ENCODE measurements at places on chromosomes 7 and 10.

DNA sequence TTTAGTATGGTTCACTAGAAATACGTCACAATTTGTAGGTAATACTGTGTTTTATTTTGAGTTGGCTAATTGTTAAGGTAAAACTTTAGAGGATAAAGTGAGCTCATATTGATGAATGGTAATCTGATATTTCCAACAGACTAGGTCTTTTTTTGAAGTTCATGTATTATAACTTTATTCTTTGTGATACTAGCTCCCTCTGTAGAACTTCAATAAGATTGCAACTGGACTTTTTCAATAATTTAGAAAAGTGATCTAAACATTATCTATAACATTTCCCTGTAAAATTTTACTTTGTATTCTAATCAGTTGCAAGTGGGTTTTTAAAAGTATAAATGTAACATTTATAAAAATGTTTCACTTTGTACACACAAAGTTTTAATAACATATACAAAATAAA, 83.5 kb downstream of the ADK start:
- no peak for DNase-seq

GRCh38 chr7:114264023-114264422, 150.6 kb upstream of the FOXP2 start:
- no peak for DNase-seq

DNA sequence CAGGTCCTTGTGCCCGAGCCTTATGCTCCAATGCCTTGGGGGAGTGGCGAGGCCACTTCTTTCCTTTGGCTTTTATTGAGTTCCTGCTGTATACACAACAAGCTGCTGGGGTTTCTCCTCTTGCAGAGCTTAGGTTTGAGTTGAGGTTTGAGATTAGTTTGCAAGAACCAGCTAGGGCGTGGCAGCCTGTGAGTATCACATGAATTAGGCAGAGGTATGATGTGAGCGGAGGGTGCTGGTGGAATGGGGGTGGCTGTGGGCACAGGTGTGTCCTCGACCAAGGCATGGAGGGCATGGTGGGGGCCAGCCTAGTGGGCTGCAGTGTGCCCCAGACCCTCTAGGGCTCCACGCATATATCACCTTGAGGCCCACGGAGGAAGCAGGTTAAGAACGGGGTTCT, 123.3 kb downstream of the DOCK1 start:
- no peak for DNase-seq

DNA sequence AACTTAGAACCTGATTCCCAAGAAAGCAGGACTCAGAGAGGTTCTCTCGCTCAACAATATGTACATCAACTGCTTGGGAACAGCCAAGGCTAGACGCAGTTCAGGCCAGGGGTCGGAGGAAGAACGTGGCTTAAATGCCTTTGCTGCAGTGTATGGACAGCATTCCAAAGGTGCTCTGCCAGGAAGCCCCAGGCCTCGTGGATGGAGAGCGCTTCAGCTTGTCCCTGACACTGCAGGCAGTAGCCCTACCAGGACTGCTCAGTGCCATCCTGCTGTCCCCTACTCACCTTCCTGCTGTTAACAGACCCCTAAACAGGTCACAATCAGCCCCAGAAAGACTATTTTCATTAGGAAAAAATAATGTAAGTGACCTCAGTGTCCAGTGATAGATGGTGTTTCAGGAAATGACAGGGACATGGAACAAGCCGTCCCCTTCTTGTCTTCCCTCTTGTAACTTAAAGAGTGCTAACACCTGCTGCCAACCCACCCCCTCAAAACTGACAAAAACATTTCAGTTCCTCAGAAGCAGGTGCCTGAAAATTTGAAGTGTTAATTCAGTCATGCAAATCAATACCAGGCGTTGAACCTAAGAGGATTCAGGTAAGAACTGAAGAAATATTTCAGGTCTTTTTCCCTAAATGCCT, 16.5 kb downstream of the CREB3L2 start:
- DNase-seq = no peak

- peak; percentile 66 for DNase-seq
Observed at GRCh38 chr10:7409045-7409731, 1.6 kb downstream of the SFMBT2 start.

GRCh38 chr7:115099906-115100305, 178.0 kb downstream of the MDFIC start:
- no peak for DNase-seq

DNA sequence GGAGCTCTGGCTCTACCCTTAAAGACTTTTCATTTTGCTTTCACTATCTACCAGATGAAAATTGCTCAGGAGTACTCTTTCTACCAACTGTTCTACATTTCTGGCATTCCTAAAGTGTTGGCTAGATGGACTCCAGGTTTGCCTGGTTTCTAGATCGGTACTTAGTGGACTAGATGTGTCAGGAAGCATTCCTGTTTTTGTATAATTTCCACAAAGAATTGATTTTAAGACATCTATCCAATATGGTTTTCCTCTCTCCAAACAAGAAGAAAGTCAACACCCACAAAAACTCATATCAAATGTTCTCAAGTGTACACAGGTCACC, 157.7 kb downstream of the CHRM2 start:
- no peak for DNase-seq

GRCh38 chr10:114663626-114664025, 5.6 kb upstream of the ABLIM1 start:
- no peak for DNase-seq

GRCh38 chr7:135246191-135246825, 12.7 kb downstream of the STRA8 start:
- DNase-seq = no peak

DNA sequence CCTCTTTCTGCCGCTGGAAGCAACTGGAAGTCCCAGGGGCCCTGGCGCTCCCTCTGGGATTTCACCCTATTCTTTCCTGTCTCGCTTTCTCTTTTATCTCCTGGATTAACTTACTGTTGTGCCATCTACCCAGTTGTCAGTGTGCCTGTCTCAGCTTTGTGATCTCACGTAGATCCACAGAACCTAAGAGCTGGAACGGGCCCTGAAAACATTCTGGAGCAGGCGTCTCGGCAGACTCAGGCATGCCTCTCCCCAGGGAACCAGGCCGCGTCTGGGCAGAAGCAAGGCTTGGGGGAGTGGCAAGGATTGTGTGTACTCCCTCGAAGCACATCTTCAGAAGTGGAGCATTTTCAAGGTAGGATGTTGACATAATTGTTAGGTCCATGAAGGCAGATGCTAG, 87.2 kb downstream of the KCNMA1 start:
- DNase-seq = no peak

GRCh38 chr7:107220356-107220755, 51.6 kb downstream of the HBP1 start:
- DNase-seq = no peak

GRCh38 chr7:44958645-44959344, 20.0 kb downstream of the MYO1G start:
- DNase-seq = no peak

DNA sequence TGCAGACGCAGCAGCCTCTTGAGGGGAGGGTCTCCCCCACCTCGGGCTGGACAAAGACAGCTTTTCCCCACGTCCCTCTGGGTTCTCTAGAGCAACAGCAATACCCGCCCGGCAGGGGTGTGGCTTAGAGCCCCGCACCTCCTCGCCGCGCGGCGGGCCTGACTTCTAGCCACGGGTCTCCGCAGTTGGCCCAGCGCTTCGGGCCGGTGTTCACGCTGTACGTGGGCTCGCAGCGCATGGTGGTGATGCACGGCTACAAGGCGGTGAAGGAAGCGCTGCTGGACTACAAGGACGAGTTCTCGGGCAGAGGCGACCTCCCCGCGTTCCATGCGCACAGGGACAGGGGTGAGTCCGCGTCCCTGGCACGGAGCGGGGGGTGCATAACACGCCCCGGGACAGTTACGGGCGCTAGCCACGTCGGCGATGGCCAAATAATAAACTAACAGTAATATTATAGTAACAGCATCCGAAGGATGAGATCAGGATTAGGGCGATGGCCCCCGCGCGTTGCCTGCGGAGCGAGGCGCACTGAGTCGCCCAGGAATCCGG, 1.2 kb downstream of the CYP2E1 start:
- DNase-seq = no peak

- DNase-seq = no peak
Observed at GRCh38 chr10:33201056-33201780, 133.2 kb downstream of the NRP1 start.

DNA sequence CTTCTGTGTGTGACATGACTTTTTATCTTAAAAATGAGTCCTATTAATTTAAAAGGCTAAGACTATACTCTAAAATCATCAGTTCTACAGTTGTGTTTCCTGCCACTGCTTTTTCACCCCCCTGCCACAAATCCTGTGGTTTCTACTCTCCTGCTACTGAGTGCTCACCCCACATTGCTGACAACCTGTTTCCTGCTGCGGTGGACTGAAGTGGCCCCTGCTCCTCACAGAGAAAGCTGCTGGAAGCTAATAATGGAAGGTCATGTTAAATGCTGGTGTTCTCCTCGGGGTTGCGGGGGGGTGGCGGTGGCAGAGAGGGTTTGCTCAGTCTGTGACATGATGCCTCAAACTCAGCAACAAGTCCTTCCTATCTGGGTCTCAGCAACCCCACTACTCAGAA, 113.2 kb upstream of the INHBA start:
- DNase-seq = no peak

DNA sequence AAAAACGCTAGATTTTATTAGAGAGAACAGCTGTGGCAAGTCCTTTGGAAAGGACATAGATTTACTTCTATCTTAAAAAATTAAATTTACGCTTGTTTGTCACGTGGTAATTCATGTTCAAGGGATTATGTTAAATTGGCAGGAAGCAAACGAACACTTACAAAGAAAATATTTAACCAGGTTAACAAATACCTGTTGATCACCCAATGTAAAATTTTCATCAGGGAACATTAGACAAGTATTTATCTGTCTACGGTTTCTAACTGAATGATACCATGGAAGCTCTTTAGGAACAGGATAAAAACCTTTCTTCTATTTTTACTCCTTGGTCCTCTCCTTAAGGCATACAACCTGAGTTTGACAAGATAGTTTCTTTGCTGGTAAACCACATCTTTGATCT, 122.2 kb downstream of the NOC3L start:
- DNase-seq = no peak

GRCh38 chr7:27200761-27201579, 1.1 kb upstream of the HOXA13 start:
- no peak for DNase-seq

DNA sequence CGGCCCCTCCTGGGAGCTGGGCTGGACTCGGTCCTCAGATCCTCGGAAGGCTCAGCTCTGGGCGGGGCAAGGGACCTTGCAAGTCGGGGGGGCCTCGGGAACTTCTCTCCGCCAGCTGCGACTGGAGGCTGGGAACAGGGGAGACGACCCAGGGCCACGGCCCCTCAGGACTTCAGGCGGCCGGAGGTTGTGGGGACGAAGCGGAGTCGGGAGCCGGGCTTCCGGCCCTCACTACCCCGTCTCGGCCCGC, 2.6 kb downstream of the ADIRF start:
- no peak for DNase-seq

DNA sequence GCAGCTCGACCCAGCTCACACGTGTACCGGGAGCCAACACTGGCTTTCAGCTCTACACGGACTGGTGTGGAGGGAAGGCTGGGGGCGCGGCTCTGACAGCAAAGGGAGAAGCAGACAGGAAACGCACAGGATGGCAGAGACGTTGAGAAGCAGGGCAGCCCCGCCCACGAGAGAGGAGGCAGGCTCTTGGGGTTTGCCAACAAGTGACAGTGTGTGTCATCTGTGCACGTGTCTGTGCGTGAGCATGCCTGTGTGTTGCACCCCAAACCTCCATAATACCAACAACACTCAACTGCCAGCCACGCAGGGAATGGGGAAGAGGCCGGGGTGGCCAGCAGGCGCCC, 64.4 kb upstream of the PDGFA start:
- peak; percentile 92 for DNase-seq

DNA sequence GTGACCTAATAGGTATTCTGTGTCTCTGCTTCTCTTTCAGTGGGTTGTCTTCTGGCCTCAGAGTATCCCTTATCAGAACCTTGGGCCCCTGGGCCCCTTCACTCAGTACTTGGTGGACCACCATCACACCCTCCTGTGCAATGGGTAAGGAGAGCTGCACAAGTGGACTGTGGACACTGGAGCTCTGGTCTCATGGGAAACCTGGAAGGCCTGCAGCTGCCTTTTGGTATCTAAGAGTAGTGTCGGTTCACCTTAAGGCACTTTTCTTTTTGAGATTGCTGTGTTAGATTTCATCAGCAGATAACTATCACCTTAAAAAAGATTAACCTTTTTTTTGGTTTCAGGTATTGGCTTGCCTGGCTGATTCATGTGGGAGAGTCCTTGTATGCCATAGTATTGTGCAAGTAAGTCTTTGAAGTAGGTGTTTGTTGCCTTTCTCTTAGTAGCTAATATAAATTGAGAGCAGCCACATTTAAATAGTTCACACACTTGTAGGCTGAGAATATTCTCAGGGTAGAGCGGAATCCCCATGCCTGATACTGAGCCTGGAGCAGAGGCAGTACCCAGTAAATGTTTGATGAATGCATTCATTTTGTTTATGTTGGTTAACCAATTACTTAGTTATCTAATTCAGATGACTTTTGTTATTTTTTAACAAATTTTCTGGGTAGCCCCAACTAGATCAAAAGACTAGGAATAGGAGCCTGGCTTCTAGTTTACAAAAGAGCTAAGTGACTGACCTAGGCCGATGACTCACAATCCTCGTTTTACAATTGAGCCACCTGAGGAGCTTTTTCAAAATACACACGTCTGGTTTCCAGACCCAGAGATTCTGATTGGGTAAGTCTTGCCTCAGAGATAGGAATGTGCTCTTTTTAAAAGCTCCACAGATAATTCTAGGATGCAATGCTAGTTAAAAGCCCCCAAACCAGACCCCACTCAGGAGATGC, 3.6 kb downstream of the TMEM254 start:
- no peak for DNase-seq

- no peak for DNase-seq
Observed at GRCh38 chr10:88456730-88457129, 126.4 kb downstream of the RNLS start.

DNA sequence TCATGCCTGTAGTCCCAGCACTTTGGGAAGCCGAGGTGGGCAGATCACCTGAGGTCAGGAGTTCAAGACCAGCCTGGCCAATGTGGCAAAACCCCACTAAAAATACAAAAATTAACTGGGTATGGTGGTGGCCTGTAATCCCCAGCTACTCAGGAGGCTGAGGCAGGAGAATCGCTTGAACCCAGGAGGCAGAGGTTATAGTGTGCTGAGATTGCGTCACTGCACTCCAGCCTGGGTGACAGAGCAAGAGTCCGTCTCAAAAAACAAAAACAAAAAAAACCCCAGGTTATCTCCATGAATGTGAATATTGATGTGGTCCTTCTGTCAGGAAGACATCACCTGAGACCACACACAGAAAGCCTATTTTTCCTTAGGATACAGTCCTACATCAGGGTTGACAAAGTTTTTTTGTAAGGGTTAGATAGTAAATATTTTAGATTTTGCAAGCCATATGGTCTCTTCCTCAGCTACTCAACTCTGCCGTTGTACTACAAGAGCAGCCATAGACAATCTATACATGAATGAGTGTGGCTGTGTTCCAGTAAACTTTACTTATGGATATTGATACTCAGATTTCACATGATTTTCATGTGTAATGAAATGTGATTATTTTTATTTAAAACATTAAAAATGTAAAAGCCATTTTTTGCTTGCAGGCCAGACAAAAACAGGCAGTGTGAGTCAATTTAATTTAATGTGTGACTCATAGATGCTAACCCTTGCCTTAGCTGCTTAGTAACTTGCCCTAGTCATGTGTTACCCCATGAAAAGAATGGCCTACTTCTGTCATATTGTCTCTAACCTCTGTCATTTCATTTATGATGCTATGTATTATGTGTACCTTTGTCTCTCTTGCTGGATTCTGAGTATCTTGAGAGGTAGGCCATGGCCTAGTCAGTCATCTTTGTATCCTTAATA, 78.1 kb downstream of the TPST1 start:
- DNase-seq = no peak

Data from stimulated activated CD4-positive, alpha-beta T cell treated with anti-CD3 and anti-CD28 coated beads, Interleukin-4, amount 100 ng/mL, for 24 hours (primary cell).